ENCODE measurements at places on chromosomes 5 and 9.

- no peak for DNase-seq
Measured at GRCh38 chr5:194603-195209, 3.4 kb downstream of the LRRC14B start.

DNA sequence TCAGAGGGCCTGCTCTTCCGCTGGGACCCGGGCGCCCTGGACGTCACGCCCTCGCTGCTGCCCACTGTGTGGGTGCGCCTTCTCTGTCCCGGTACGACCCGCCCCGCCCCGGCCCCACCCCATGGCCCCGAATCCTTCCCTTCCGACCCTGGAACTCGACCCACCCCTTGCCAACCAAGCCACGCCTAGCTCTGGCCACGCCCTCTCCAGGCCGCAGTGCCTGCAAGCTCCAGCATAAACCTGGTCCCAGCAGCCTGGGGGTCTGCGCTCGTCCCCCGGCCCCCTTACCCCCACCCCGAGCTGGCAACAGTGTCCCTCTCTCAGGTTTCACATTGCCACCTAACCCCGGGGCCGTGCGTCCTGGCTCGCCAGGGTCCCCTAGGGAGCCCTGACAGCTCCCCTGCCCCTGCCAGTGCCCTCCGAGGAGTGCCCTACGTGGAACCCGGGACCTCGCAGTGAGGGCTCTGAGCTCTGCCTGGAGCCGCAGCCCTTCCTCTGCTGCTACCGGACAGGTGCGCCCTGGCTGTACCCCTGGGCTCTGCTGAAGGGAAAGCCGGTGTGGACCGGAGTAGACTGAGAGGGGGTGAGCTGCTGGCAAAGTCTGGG, 3.4 kb downstream of the ADGRD2 start:
- no peak for DNase-seq

- DNase-seq, result no peak
Measured at GRCh38 chr5:89437450-89438435, 554.8 kb upstream of the MEF2C start.

- DNase-seq, result no peak
Measured at GRCh38 chr9:77251050-77251449, 73.7 kb downstream of the VPS13A start.

DNA sequence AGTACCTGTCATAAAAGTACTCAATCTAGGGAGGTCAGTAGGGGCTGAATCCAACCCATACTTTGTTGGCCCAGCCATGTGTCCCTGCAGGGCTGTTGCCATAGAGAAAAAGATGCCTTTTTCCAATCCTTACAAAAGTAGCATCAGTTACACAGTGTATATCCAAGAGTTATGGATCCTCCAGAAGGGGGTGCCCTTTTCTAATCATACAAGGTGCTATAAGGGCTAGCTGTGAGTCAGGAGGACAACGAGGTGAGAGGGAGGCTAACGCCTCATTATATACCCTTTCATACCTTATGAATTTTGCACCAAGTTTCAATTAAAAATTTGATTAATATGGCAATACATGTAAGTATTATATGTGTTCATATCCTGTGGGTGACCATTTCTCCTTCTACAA, 4.8 kb downstream of the KIAA0825 start:
- no peak for DNase-seq

DNA sequence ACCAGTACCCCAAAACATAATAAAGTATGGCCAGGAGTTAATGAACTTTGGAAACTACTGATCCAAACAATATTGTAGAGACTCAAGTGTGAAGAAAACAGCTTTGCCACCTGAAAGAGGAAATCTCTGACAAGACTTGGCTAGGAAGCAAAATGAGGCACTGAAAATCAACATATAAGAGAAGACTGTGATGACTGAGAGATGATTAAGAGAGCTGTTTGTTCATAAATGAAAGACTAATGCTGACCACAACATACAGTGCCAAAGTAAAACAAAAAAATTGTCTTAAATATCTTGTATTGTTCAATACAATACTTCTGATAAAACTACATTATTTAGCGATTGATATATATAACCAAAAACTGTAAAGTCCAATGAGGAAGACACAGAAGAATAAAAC, 7.2 kb downstream of the RC3H2 start:
- no peak for DNase-seq

DNA sequence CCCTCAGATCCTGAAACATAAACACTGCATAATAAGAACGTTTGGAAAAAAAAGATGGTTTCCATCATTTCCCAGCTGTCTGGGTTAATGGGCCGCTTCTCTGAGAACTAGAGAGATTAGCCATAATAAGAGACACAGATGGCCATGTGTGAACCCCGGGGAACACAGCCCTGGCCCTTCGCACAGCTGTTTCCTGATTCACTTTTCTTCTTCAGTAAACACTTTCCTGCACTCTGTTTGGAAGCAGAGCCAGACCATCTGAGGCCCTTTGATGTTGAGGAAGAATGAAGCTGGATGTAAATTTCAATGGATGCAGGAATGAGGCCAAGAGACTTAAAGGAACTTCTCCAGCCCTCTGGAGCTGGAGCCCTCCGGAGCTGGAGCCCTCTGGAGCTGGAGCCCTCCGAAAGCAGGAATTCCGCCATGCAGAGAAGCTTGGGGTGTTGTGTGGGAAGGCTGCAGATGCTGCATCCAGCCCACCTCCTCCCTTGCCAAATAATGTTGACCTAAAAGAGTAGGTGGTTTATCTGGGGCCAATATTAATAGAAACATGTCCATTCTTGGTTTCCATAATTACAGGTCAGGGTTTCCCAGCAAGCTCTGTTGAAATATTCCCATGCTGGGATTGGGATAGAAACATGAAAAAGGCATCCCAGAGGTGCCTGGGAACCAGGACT, 218.9 kb downstream of the NXNL2 start:
- DNase-seq, result no peak

DNA sequence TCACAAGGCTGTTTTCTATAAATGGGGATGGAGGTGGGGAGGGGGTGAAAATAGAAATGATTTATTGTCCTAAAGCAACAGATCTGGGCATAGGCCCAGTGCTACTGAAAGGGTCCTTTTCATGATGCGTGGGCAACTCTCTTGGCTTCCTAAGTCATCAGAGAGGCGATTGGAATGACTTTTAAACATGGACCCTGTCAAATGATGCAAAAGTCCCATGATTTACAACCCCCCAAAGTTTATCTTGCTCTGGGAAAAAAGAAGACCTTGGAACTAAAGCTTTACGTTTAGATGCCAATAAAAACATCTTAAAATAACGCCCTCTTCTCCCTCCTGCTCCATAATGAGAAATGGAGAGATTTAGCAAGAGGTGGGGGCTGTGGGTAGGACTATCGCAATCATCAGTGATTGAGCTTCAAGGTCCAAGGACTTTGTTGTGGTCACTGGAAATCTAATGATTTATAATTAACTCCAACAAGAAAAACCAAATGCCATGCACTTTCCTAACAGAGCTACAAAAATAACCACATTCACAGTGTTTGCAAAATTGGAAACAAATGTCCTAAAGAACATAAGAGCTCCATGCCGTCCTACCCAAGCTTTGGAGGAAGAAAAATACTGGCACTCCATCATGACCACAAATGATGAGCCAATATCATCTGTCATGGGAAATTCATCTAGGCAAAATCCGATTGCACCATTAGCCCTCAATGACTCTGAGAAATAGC, 167.5 kb upstream of the CLINT1 start:
- no peak for DNase-seq

GRCh38 chr5:157529002-157529401, 46.6 kb downstream of the ADAM19 start:
- DNase-seq, result no peak

GRCh38 chr9:16871336-16872151, 1.1 kb upstream of the BNC2 start:
- no peak for DNase-seq

GRCh38 chr9:90544488-90544887, 98.1 kb downstream of the DIRAS2 start:
- no peak for DNase-seq

- DNase-seq, result no peak
Measured at GRCh38 chr5:59864718-59865117, 28.8 kb downstream of the PDE4D start.

- DNase-seq, result no peak
Measured at GRCh38 chr5:155898284-155898683, 428.7 kb upstream of the SGCD start.

DNA sequence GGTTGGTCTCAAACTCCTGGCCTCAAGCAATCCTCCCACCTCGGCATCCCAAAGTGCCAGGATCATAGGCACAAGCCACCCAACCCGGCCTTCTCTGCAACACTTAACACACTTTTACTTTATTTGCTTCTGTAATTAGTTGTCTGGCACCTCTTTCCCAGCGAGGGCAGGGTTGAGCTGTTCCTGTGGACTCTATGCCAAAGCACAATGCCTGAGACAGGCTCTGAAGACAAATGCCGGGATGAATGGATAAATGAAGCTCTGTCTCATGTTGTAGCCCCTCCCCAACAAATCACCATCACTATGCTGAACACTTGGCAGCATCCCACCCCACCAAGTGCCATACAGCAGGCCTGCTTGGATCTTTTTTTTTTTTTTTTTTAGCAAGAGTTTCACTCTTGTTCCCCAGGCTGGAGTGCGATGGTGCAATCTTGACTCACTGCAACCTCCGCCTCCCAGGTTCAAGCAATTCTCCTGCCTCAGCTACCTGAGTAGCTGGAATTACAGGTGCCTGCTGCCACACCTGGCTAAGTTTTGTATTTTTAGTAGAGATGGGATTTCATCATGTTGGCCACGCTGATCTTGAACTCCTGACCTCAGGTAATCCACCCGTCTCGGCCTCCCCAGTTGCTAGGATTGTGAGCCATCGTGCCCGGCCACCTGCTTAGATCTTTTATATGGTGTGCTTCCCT, 21.3 kb downstream of the GPX3 start:
- DNase-seq, result no peak

GRCh38 chr5:173796721-173797495, 91.2 kb upstream of the CPEB4 start:
- no peak for DNase-seq

- no peak for DNase-seq
Measured at GRCh38 chr9:74006935-74007334, 490.2 kb upstream of the RORB start.

DNA sequence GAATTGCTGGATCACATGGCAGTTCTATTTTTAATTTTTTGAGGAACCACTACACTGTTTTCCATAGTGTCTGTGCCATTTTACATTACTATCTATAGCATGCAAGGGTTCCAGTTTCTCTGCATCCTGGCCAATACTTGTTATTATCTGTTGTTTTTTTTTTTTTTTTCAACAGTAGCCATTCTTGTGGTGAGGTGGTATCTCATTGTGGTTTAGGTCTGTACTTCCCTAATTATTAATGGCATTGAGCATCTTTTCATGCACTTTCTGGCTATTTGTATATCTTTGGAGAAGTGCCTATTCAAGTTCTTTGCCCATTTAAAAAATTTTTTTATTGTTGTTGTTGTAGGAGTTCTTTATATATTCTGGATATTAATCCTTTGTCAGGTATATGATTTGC, 97.7 kb downstream of the GDNF start:
- DNase-seq, result no peak

GRCh38 chr5:55304584-55304983, 2.9 kb downstream of the DHX29 start:
- no peak for DNase-seq

GRCh38 chr5:78295035-78295961, 800 bp upstream of the AP3B1 start:
- DNase-seq, result no peak

DNA sequence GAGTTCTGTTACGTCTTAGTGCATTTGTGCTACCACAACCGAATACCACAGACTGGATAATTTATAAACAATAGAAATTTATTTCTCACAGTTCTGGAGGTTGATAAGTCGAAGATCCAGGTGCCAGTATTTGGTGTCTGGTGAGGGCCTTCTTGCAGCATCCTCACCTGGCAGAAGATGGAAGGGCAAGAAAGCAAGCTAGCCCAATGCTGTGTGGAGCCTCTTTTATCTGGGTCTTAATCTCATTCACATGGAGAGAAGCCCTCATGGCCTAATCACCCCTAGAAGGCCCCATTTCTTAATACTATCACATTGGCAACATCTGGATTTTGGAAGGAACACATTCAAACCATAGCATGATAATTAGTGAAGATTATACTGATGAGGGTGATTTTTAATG, 159.3 kb downstream of the CHSY3 start:
- DNase-seq, result no peak
